ENCODE measurements at places on chromosomes 16 and 17.

- DNase-seq: no peak
Measured at GRCh38 chr16:11038777-11039176, 94.4 kb downstream of the CLEC16A start.

- DNase-seq: no peak
Measured at GRCh38 chr16:65940711-65941110, 425.8 kb upstream of the CDH5 start.

DNA sequence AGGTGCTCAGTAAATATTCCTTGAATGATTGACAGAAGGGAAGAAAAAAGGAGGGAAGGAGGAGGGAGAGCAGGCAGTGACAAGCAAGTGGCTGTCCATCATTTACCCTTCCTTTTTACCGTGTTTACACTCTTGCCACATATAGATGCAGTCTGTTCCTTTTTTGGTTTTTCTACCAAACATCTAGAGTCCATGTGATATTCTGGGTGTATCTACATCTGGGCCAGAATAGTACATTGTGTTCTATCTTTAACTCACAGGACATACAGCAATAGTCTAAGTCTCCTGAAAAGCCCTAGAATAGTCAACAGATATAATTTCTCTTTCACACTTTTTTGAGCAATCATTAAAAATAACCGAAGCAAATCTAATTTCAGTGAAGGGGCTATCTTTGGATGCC, 33.5 kb downstream of the KCNJ2 start:
- DNase-seq: no peak

- no peak for DNase-seq
Measured at GRCh38 chr16:30602616-30603277, 7.4 kb downstream of the ZNF689 start.

GRCh38 chr17:8012045-8012580, 9.7 kb downstream of the GUCY2D start:
- DNase-seq: no peak

- DNase-seq: no peak
Measured at GRCh38 chr17:35192708-35193107, 1.5 kb downstream of the SLC35G3 start.

- no peak for DNase-seq
Measured at GRCh38 chr16:4914528-4915225, 22.3 kb downstream of the PPL start.

DNA sequence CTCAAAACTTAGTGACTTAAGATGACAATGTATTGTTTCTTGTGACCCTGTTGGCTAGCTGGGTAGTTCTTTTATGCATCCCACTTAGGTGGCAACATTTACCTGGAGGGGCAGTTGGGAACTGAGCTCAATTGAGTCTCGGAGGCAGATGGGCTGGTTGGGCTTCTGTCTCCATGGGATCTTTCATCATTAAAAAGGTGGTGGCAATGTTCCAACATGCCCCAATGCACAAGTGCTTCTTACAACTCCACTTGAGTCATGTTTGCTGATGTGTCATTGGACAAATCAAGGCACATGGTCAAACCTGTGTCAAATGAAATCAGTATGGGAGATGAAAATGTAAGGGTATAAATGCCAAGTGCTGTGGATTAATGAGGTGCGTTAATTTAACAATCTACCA, 11.7 kb upstream of the HS3ST3B1 start:
- no peak for DNase-seq

- no peak for DNase-seq
Measured at GRCh38 chr16:12323007-12323758, 346.6 kb downstream of the SNX29 start.

- no peak for DNase-seq
Measured at GRCh38 chr17:14070344-14070984, 1.2 kb downstream of the COX10 start.

GRCh38 chr16:4410335-4411075, 5.9 kb downstream of the CORO7 start:
- no peak for DNase-seq

GRCh38 chr17:43832168-43832975, 574 bp downstream of the MPP3 start:
- peak; percentile 40 for DNase-seq

GRCh38 chr17:43663383-43663782, 1.7 kb upstream of the MEOX1 start:
- DNase-seq: no peak

DNA sequence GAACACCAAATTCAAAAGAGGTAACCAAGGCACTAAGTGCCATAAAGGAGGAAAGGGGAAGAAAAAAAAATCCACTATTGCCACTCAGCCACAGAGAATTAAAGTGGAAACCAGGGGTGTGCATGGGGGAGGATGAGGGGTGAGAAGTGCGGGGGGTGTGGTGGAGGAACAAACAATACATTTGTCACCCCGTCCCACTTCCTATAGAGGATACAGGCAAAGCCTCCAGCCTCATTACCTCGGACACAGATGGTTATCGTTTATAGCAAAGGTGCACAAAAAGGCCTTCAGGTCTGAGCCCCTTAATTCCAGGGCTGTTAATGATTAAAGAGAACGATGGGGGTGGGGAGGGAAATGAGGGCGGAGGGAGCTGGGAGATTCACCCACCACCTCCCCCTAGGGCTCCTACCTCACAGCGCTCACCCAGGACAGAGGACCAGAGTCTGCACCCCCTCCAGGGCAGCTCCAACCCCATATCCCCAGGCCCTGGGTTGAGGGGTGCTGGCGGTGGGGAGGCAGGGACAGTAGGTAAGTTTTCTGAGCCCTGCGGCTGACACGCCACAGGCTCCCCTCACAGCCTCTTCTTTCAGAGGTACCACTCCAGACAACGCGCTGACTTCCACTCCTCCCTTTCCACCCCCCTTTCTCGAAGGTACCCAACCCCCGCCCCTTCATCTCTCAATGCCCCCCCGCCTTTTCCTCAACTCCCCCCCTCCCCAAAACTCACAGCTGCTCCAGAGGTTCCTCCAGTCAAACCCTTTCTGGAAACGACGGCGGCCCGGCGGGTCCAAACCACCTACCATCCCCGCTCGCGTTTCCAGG, 470 bp downstream of the DCUN1D3 start:
- DNase-seq: peak; percentile 20

All from WTC11 (cell line).